CD4-positive, alpha-beta T cell treated with Interleukin-10 for 1 hour (primary cell): ENCODE measurements at places on chromosomes 1 and 21.
A peak's percentile ranks its signal among the peaks of the same experiment; 100 is the strongest.

GRCh38 chr1:10714337-10715114 is 81.9 kb downstream of the CASZ1 start:
- no peak for DNase-seq

DNA sequence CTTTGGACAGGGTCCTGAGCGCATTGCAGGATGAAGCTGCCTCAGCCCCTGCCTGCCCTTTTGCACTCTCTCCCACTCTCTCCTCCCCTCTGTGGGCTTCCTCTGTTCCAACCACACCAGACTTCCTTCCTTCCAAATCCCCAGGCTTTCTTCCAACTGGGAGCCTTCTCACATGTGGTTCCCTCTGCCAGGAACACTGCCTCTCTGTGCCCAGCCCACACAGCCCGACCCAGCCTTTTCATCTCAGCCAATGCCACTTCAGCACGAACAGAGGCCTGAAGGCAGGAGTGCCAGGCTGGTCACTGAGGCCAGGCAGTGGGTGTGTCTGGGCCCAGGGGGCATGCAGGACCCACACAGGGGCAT is 5.9 kb downstream of the SELENON start:
- DNase-seq: no peak

GRCh38 chr1:50853325-50853724 is 106.7 kb downstream of the FAF1 start:
- no peak for DNase-seq

DNA sequence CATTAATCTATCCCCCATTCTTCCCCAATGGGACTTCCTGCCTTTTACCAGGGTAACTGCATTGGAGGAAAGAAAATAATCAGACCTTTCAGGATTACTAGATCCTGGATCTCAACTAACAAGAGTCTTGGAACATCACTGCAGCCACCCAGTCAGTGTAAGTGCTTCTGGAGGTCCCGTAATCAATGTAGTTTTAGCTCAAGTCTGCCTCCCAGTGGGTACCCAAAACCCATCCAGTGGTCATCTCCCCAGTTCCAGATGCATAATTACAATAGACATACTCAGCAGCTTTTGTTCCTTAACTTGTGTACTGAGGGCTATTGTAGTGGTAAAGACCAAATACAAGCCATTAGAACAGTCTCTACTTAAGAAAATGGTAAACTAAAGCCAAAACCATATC is 319.1 kb downstream of the GPATCH2 start:
- no peak for DNase-seq

GRCh38 chr1:34520111-34520510 is 234.7 kb upstream of the GJB5 start:
- DNase-seq: no peak

- peak; percentile 64 for DNase-seq
These were observed 77.9 kb downstream of the ADARB1 start for GRCh38 chr21:45152265-45152746.
